Activated T-cell treated with anti-CD3 and anti-CD28 coated beads for 4 hours (primary cell): ENCODE measurements at places on chromosomes 16 and 17.

DNA sequence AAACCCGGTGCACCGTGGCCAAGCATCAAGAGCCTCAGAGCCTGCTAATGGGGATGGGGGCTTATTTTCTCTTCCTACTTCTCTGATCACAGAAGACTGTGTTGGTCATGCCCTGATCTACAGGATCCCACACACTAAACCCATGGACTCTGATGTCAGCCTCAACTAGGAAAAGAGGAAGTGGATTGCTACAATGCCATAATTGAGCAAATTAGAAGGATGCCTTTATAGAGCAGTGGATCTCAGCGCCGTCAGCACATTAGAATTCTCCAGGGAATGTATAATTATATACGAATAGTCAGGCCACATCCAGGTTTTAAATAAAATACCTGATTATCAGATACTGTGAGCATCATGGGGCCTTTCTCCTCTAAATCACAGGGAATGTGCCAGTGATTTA lies 64.8 kb downstream of the VAT1L start:
- no peak for DNase-seq

DNA sequence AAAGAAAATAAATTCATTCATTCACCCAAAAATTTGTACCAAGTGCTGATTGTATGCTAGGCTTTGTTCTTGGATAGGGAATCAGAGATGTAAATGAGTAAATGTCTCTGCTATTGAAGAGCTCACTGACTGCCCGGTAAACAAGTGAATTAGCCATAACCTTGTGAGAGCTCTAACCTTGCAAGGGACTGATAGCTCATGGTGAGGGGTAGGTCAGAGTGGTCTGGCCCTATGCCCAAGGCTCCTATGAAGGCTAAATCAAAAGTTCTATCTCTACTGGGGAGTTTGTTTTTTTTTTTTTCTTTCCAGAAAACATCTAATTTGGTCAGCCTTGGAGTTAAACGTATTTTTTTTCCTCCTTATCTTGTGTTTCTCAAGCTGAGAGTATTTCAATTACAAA lies 172.8 kb upstream of the CDH11 start:
- DNase-seq, result no peak

DNA sequence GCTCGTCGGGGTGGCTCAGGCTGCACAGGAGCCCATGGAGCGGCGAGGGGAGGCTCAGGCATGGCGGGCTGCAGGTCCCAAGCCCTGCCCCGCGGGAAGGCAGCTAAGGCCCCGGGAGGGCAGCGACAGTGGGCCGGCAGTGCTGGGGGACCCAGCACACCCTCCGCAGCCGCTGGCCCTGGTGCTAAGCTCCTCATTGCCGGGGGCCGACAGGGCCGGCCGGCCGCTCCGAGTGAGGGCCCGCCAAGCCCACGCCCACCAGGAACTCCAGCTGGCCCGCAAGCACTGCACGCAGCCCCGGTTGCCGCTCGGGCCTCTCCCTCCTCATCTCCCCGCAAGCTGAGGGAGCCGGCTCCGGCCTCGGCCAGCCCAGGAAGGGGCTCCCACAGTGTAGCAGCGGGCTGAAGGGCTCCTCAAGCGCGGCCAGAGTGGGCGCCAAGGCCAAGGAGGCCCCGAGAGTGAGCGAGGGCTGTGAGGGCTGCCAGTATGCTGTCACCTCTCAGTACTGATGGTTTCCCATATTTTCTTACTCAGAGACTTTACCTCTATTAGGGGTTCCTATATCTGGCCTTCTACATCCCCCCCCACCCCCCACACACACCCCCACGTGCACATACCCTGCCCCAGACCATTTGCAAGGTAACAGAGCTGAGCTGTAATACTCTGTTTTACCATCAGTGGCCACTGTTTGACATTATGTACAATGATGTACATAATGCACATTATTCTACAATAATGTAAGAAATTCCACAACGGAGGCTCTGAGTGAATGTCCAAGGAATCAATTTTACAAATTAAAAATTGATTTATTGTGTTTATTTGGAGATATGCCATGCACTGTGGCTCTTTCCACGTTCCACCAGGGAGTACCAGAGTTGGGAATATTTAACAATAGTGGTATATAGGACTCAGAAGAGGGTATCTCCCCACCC lies 3.7 kb upstream of the VAT1L start:
- no peak for DNase-seq

DNA sequence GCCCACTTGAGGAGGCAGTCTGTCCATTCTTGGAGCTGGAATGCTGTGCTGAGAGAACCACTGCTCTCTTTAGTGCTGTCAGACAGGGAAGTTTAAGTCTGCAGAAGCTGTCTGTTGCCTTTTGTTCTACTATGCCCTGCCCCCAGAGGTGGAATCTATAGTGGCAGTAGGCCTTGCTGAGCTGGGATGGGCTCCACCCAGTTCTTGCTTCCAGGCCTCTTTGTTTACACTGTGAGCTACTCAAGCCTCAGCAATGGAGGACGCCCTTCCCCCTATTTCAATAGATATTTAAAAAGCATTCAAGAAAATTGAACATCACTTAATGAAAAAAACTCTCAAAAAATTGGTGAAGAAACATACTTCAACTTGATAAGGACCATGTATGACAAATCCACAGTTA lies 313.5 kb downstream of the PHKB start:
- no peak for DNase-seq

DNA sequence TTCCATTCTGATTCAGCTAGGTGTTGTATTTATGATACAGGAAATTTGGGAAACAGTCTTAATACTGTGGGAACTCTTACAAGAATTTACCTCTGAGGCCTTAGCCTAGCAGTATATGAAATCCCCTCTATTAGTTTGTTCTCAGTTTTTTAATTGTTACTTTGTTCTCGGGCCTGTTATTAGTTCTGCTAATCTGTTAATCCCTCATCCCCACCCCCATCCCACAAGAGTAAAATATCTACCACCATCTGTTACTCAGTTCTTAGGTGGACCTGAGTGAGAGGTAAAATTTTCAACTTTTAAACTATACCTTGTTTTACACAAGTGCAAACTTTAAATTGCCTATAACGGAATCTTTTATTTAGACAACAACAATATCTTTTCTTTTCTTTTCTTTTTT lies 47.0 kb downstream of the RHOT1 start:
- no peak for DNase-seq

DNA sequence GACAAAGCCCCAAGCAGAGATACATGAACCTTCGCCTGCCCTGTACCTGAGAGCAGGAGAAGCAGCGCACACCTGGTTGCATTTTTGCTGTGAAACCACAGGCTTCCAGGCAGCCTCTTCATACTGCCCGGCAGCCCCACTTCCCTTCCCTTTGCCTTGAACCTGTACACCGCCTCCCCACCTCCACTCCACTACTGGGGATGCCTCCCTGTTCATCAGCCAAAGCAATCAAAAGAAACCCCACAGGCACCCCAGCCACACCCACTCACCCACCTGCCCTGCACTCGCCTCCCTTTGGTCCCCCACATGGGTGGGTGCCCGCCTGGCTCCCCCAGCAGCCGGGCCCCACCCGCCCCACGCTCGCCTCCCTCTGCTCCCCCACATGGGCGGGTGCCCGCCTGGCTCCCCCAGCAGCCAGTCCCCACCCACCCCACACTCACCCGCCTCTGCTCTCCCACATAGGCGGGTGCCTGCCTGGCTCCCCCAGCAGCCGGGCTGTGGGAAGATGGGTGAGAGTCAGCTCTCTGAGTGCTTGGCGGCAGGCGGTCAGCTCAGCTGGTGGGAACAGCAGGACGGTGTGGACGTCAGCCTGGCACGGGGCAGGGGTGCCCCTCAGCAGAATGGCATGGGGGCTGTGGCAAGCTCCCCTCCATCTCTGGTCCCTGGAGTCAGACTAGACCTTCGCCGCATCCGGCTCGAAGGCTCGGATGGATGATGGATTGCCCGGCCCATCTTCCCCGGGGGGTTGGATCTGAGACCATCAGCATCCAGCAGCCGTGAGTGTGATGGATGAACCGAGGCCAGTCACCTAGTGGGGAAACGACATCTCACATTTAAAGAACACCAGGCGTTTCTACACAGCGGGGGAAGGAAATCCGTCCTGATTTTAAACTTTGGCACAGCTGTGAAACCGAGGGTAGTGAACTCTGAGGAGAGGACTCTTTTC lies 135.6 kb downstream of the BANP start:
- DNase-seq, result no peak

DNA sequence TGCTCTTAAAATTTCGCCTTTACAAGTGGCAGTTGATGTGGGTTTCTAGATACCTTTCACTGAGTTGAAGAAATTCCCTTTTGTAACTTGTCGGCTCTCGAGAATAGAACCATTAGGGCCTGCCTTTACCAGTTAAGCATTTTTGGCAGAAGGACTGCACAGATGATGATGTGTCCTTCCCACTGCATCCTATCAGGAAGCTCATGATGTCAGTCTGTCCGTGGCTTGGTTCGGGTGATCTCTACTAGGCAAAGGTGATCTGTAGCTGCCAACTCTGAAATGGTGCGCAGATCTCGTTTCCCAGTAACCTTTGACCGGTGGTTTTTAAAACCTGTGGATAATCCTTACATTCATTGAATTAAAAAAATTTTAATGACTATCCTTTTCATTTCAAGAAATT lies 49.7 kb downstream of the ZNRF1 start:
- DNase-seq, result no peak

DNA sequence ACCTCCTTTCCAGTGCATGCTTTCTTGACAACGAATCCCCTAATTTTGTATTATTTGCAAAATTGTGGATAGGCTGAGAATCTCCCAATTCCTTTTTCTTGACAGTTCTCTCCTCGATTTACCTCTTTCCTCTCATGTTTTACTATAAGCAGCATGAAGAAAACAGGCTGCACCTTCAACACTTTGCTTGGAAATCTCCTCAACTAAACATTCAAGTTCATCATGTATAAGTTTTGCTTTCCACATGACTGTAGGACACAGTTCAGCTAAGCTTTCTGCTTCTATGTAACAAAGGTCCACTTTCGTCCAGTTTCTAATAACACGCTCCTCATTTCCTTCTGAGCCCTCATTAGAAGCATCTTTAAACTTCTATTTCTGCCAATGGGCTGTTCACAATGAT lies 199.0 kb upstream of the NLRP1 start:
- no peak for DNase-seq

- DNase-seq, result no peak
These were observed 17.9 kb downstream of the ARL2BP start for GRCh38 chr16:57262841-57263540.

GRCh38 chr17:44010966-44011647 lies 3.7 kb downstream of the TMEM101 start:
- no peak for DNase-seq

GRCh38 chr16:1851793-1852192 lies 20.2 kb downstream of the MEIOB start:
- DNase-seq, result no peak

- no peak for DNase-seq
These were observed at the start of gene SLC16A11 for GRCh38 chr17:7043497-7044198. TSS of gene SLC16A11 (minus strand) at chr17:7044092. CDS start at chr17:7043513, 579 bp downstream.

DNA sequence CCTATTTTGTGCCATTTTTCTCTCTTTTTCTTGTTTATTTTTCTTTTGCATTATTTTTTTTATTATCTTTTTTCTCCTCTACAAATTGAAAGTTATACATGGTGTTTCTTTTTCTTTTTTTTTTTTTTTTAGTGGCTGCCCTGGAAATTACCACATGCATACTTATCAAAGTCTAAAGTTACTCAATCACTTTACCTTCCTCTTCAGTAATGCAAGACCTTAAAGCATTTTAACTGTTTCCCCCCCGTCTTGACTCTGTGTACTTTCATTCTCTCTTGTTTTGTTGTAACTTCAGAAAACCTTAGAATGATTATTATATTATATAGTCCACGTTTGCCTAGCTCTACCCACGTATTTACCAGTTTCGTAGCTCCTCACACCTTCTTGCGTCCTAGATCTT lies 33.3 kb upstream of the SMPD3 start:
- no peak for DNase-seq

GRCh38 chr16:66717112-66717675 lies 20.7 kb upstream of the CMTM4 start:
- DNase-seq, result no peak

GRCh38 chr17:44361292-44362260 lies 2.1 kb downstream of the FAM171A2 start:
- DNase-seq, result no peak

GRCh38 chr16:69717066-69717465 lies 9.3 kb downstream of the NQO1 start:
- no peak for DNase-seq

- no peak for DNase-seq
These were observed 285.2 kb downstream of the SEC14L1 start for GRCh38 chr17:77425791-77426641.

DNA sequence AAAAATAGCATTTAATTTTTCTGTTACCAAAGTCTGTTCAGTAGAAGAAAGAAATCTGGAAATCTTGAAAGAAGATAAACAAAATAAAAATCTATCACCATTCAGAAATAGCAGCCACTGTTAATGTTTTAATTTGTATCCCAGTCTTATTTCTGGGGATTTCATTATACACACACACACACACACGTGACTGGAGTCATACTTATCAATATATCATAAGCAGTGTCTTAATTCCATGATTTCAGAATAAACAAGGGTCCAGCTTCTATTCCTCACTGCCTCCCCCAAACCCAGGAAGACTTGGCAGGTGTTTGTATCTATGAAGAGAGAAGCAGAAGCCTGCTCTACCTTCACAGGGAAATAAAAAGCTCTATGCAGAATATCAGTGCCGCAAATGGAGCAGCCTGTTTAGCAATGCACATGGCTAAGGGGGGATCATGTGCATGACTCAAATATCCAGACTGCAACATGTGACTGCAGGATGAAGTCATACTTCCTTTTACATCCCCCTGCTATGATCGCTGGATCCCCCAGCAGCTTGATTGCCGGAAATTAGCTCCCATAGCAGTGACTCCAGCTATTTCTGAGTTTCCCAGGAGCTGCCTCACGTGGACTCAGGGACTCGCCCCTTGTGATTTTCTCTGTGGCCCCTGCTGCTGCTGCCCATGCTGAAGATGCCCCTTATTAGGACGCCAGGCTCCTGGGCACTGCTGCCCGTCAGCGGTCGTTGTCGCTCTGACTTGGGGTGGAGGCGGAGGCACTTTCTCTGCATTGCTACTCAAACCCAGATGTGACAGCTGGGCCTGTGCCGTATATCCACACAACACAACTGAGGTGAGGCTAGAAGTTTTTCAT lies 341.0 kb downstream of the CPPED1 start:
- DNase-seq, result no peak

- no peak for DNase-seq
These were observed 192.6 kb downstream of the PARN start for GRCh38 chr16:14437426-14437825.

DNA sequence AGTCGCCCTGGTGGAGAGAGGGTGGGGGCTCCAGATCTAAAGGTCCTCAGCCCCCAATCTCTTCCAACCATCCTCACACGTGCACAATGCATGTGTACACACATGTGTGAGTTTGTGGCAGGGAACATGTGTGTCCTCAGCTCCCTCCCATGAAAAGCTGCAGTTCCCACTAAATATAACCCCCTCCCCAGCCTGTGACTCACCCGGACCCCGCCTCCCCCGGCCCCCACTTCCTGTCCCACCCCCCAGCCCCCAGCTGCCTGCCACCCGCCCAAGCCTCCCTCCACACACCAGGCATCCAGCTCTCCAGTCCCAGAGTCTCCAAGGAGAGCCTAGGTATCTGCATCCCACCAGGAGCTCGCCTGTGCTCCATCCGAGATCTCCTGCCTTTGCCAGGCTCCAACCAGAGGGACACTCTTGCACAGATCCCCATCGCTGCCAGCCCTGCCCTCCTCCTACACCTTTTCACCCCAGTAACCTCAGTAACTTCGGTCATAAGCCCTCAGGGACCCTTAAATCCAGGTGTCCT lies 3.9 kb downstream of the DLG4 start:
- DNase-seq, result no peak
